COR-L47 (cell line): ENCODE measurements at places on chromosomes 5 and 9.

DNA sequence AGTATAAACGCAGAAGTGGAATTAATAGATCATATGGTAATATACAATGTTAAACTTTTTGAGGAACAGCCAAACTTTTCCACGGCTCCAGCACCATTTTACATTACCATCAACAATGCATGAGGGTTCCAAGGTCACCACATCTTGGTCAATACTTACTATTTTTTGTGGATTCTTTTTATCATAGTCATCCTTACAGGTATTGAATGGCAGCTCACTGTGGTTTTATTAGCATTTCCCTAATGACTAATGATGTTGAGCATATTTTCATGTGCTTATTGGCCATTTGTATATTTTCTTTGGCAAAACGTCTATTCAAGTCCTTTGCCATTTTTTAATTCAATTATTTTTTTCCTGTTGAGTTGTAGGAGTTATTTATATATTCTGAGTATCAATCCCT, 14.1 kb upstream of the RAPGEF6 start:
- DNase-seq = no peak

DNA sequence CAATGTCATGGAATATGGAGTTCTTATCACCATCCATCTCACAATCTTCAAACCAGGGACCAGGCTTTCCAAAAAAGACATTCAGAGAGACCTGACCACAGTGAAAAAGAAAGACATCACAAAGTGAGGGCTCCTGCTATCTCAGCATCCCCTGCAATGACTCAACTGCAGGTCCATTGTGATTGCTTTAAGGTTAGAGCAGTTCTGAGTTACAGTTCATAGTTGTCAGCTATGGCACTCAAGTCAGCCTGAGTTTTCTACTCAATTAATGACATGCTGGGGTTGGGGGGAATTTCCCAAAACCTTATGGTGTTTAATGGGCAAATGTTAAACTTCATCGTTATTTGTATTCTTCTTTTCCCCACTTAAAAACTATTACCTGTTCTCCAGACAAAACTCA, 58.9 kb downstream of the CEMIP2 start:
- DNase-seq = no peak

- no peak for DNase-seq
Measured at GRCh38 chr9:111794835-111795556, at the start of gene SHOC1. Gene SHOC1, minus strand, starts transcription at chr9:111794937. Its CDS starts 3,519 bp downstream, at chr9:111791418.

DNA sequence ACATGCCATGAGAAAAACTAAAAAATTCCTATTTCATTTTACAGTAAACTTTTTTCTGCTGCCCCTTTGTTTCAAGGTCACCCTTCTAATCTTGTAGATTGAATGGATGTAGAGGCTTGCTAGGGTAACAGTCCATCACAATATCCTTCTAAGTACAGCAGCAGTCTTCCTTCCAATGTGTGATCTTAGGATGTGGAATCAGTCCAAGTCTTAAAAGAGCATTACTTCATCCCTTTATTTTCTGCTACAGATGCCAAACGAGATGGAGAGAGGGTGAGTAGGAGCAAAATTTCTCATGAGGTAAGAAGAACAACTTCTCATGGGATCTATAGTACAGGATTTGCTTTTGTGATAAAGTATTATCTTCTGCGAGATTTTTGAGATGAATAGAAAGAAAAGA, 704 bp upstream of the IL33 start:
- DNase-seq = no peak

- DNase-seq = no peak
Measured at GRCh38 chr9:114233491-114234185, 78.3 kb downstream of the COL27A1 start.

- peak; percentile 34 for DNase-seq
Measured at GRCh38 chr5:135032999-135033861, 798 bp downstream of the PITX1 start.

DNA sequence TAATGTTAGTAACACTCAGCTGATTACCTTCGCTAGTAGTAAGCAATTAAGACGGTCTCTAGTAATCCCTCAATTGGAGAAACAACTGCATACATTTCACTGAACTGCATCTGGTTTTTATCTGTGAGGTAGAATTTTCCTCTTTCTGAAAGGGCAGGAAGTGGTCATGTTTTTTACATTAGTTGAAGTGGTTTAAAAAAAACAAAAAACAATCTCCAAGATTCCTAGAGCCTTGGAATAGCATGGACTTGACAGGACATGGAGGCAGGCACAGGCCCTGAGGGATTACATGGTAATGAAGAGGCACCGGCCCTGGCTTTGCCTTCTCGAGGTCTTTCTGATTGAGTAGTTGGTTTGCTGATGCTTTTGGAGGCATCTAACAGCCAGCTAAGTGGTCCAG, 25.8 kb downstream of the THBS4 start:
- DNase-seq = no peak

DNA sequence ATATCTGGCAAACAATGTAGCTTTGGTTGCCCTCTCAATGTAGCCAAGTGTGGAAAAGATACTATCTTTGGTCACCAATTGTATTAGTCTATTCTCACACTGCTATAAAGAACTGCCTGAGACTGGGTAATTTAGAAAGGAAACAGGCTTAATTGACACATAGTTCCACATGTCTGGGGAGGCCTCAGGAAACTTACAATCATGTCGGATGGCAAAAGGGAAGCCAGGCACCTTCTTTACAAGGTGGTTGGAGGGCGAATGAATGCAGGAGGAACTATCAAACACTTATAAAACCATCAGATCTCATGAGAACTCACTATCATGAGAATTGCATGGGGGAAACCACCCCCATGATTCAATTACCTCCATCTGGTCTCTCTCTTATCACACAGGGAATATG, 133.1 kb upstream of the TBCA start:
- no peak for DNase-seq

GRCh38 chr9:36078051-36078450, 41.3 kb downstream of the RECK start:
- DNase-seq = no peak

GRCh38 chr9:29816954-29817703, 2243.8 kb upstream of the C9orf72 start:
- no peak for DNase-seq

DNA sequence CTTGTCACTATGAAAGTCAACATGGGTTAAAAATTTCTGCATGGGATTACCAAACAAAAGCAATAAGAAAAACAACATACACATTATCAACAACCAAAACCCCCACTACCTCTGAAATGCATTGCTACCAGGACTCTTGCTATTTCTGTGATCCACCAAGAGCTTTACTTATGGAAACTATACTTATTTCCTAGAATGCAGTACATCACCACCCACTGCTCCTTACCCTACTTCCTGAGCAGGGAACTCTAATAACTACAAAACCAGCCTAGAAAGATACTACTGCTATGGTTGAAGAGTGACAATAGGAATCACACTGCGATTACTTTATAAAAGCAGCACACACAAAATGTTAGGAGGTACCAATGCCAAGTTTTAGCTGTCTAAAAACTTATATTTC, 22.2 kb downstream of the LURAP1L start:
- DNase-seq = no peak

GRCh38 chr5:36623832-36624231, 17.4 kb downstream of the SLC1A3 start:
- no peak for DNase-seq

GRCh38 chr9:68694125-68694524, 10.9 kb upstream of the PIP5K1B start:
- DNase-seq = no peak

DNA sequence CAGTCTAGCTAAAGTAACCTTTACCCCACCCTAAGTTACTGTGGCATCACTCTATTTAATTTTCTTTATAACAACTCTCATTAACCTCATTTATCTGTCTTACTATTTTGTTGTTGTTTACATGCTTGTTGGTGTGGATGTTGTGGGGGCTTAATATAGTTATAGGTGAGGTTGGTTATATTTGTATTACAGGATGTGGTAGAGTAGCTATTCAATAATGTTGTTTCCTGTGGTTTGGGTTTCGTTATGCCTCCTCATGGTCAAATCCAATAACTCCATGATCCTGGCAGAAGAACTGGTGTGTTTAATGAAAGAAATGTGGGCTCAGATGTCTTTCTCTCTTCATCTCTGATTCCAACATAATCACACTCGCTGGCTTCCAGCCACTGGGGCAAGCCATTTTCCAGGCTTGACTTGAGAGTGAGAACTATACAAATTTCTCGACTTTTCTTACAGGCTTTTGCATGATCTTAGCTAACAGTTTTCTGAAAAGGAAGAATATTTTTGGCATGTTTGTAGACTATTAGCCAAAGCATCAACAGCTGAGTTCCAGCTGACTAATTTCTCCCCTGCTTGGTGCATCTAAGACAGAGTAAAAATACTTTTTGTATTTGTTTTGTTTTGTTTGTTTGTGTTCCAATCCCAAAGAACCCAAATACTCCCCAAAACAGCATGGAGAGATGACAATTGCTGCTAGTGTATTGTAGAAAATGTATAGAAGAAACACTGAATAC, 303.7 kb upstream of the PAPPA start:
- DNase-seq = no peak

DNA sequence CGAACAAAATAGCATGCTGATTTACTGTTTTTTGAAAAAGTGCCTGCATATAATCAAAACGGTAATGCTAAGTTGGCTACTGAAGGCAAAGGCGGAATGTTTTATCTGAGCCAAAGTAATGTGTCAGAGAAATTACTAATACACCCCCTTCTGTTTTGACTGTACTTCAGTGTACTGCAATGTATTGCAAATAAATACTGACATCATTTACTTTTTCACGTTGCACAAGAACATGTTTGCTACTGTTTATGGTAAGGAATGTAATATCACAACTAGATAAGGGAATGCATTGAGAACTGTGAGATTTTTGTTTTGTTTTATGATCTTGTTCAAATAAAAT, 813 bp upstream of the AGTPBP1 start:
- DNase-seq = no peak

- DNase-seq = no peak
Measured at GRCh38 chr5:67619235-67619634, 422.6 kb upstream of the CD180 start.

GRCh38 chr5:63263411-63263810, 684.8 kb downstream of the LRRC70 start:
- DNase-seq = no peak

DNA sequence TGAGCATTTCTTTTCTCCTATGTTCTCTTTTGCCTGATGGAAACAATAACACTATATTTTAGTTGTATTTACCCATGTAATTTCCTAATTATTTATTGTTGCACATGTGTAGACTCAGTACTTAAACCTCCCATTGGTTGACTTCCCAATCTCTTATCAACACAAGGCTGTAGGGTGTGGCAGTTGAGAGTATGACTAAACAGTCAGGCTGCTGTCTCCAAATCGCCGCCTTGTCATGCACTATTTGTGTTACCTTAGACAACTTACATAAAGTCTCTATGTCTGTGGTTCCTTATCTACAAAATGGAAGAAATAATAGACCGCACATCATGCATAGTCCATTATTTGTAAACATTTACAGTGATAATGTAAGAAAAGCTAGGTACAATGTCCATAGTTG, 68.9 kb upstream of the EFNA5 start:
- peak; percentile 18 for DNase-seq

- DNase-seq = no peak
Measured at GRCh38 chr5:38645508-38645907, 89.1 kb upstream of the LIFR start.

GRCh38 chr5:100641833-100642232, 106.7 kb downstream of the FAM174A start:
- DNase-seq = no peak

DNA sequence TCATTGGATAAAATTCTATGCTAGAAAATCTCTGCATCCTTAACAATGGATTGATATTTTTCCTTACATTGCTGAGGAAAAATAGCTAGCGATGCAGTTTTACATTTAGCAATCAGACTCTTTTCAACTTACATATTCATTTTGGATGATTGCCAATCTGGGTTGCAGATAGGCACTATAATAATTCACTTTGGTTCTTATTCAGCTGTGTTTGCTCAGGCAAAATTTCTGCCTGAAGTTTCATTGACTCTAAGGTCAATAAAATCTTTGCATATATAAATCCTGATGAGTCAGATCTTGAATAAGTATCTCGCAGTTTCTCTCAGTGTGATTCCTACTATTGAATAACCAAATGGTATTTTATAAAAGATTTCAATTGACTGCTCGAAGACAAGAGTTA, 1105.8 kb downstream of the CDH18 start:
- DNase-seq = peak; percentile 16

- no peak for DNase-seq
Measured at GRCh38 chr5:73705364-73705763, 79.4 kb downstream of the ARHGEF28 start.
